ENCODE measurements at places on chromosomes 6 and 20. TPM values are rescaled to one million over a fixed set of nuclear protein-coding genes. Genes with fewer than 3 reads are reported as not detected.

The MAP7 gene
- 0.57 TPM for total RNA-seq

The PREX1 gene
- total RNA-seq: 101 TPM

The CYB5R4 gene
- 20.2 TPM for total RNA-seq

The DNAH8 gene
- total RNA-seq: 0.07 TPM

The EMILIN3 gene
- not detected for total RNA-seq

The PEX3 gene
- 19.9 TPM for total RNA-seq

The ZBTB12 gene
- 3.5 TPM for total RNA-seq

The OR2J3 gene
- total RNA-seq: 0.09 TPM

The FAM50B gene
- 14.9 TPM for total RNA-seq

The MACROD2 gene
- total RNA-seq: not detected

The TRIM40 gene
- total RNA-seq: not detected

The ZNF512B gene
- total RNA-seq: 25.1 TPM

The FAM209A gene
- total RNA-seq: 3.7 TPM

The HLA-DRB1 gene
- total RNA-seq: 35.3 TPM

The C6orf58 gene
- total RNA-seq: not detected

The ACTL10 gene
- total RNA-seq: 7.9 TPM

The GSTA1 gene
- total RNA-seq: not detected

The DLL1 gene
- total RNA-seq: 4.7 TPM

The PROCR gene
- total RNA-seq: 2.3 TPM

The STX11 gene
- total RNA-seq: 10.7 TPM

The FRK gene
- total RNA-seq: 0.03 TPM

The CD24 gene
- total RNA-seq: 0.88 TPM

The RIMS4 gene
- 0.06 TPM for total RNA-seq

The STMND1 gene
- not detected for total RNA-seq

The TAGAP gene
- 110 TPM for total RNA-seq

The CFAP206 gene
- total RNA-seq: not detected

The WFDC5 gene
- not detected for total RNA-seq

The MOG gene
- not detected for total RNA-seq

The OPRL1 gene
- 1.9 TPM for total RNA-seq

The BPIFB4 gene
- not detected for total RNA-seq

The CYP39A1 gene
- not detected for total RNA-seq

The PLAGL2 gene
- total RNA-seq: 16.6 TPM

The IP6K3 gene
- not detected for total RNA-seq

The ARMC2 gene
- 8.1 TPM for total RNA-seq

The RBBP8NL gene
- total RNA-seq: not detected

The PAX1 gene
- total RNA-seq: not detected

The SLC35F1 gene
- not detected for total RNA-seq

The TFB1M gene
- 26.8 TPM for total RNA-seq

The SRMS gene
- not detected for total RNA-seq

The CCN5 gene
- 0.41 TPM for total RNA-seq

The SLC52A3 gene
- total RNA-seq: not detected

The VNN1 gene
- not detected for total RNA-seq

The FOXQ1 gene
- 0.09 TPM for total RNA-seq

The LYRM2 gene
- total RNA-seq: 27.0 TPM

The VSX1 gene
- not detected for total RNA-seq

The KIF13A gene
- 2.0 TPM for total RNA-seq

The TPBG gene
- 0.62 TPM for total RNA-seq

The PI3 gene
- total RNA-seq: not detected

The CAP2 gene
- not detected for total RNA-seq

The CENPQ gene
- 4.4 TPM for total RNA-seq

The NRSN1 gene
- not detected for total RNA-seq

The TGM2 gene
- total RNA-seq: 1.8 TPM

The ROS1 gene
- 0.07 TPM for total RNA-seq

The GLP1R gene
- total RNA-seq: not detected

Data from T-cell (primary cell).